ENCODE measurements at places on chromosomes 5 and 9.

- DNase-seq: no peak
Observed at GRCh38 chr5:173457482-173457881, 129.3 kb upstream of the STC2 start.

- no peak for DNase-seq
Observed at GRCh38 chr5:2914981-2915484, 163.6 kb upstream of the IRX2 start.

GRCh38 chr5:173291722-173292658 lies 36.2 kb downstream of the STC2 start:
- no peak for DNase-seq

DNA sequence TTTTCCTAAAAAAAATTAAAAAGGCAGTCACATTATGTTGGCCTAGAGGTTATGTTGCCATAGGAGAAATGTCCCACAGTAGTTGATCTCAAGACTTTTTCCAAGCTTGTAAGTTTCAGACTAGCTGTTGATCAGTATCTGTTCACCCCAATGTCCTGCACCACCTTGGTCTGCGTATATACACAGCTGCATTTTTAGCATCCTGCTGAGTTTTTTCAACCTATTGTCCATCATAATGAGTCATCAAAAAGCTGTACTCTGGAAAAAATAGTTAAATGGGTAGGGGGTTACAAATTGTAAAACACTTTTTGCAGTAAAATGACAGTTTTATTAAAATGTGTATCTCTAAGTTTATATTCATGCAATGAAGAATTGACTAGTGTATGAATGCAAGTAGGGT lies 53.2 kb upstream of the TMEM171 start:
- DNase-seq: no peak

GRCh38 chr5:151862811-151863472 lies 61.7 kb downstream of the GLRA1 start:
- DNase-seq: no peak

GRCh38 chr9:6660512-6660911 lies 15.0 kb upstream of the GLDC start:
- no peak for DNase-seq

- DNase-seq: no peak
Observed at GRCh38 chr9:94472806-94473360, 82.0 kb upstream of the PCAT7 start.

- no peak for DNase-seq
Observed at GRCh38 chr9:111198936-111199335, 131.1 kb downstream of the OR2K2 start.

- no peak for DNase-seq
Observed at GRCh38 chr9:81193362-81194339, 495.7 kb downstream of the TLE1 start.

DNA sequence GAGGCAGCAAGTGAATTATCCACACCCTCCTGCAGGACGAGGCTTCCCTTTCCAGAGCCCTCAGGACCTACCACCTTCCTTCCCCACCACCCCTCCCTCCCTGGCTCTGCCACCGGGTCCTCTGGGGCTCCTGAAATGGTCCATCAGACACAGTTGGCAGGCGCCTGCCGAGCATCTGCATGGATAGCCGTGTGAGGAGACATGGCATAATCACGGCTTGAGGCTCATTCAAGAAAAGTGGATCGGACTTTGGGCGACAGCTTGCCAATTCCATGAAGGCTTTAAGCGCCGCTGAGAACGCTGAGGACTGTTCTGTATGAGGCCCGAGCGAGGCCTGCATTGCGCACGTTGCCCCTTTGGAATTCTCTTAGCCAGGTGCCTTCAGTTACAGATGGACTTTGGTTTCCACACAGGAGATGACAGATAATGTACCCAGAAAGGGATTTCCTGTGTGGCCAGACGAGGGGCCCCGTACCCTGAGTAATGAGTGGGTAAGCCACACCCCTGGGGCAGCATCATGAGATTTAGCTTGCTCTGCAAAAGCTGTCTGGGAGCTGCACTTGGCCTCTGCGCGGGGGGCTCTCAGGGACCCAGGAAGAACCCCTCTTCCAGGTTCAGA lies 179.8 kb downstream of the OLFM1 start:
- DNase-seq: no peak

DNA sequence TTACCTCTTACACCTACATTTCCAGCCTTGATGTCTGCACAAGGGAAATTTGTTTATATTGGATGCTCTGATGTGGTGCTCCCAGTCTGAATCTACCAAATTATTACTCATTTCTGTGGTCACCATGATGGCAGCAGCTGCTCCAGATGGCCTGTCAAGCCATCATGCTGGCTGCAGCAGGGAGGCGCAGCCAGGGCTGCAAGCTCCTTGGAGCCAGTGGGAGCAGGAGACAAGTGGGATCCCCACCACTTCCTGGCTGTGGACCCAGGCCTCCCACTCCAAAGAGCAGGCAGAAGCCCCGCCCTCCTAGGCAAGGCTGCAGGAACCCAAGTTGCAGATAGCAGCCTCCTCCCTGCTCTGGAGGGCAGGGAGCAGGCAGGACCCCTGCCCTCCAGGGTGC lies 241.1 kb upstream of the ATP10B start:
- no peak for DNase-seq

- DNase-seq: no peak
Observed at GRCh38 chr5:22683050-22683449, 170.1 kb downstream of the CDH12 start.

DNA sequence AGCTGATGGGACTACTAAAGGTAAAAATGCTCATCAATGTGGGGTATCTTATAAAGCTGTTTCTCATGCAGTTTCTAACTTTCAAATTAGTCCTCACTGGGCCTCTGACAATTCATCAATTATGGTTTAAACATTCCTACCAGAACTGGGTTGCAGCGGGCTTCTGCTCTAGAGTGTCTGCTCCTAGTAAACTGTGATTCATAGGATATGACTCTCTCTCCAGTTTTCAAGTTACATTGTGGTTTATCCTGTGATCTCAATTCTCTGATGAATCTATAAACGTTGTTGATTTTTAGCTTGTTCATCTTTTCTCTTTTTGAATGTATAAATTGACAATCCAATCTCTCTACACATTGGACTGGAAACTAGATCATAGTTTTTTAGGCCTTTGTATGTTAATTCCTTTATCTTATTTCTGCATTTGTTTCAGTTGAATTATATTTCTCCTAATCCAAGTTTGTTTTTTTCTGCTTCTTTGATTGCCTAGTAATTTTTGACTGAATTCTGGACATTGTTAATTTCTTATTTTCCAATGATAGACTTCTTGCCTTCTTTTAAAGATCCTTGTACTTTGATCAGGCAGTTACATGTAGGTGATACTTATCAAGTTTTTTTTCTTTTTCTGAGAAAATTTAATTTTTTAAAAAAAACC lies 822.6 kb downstream of the TLE1 start:
- no peak for DNase-seq

DNA sequence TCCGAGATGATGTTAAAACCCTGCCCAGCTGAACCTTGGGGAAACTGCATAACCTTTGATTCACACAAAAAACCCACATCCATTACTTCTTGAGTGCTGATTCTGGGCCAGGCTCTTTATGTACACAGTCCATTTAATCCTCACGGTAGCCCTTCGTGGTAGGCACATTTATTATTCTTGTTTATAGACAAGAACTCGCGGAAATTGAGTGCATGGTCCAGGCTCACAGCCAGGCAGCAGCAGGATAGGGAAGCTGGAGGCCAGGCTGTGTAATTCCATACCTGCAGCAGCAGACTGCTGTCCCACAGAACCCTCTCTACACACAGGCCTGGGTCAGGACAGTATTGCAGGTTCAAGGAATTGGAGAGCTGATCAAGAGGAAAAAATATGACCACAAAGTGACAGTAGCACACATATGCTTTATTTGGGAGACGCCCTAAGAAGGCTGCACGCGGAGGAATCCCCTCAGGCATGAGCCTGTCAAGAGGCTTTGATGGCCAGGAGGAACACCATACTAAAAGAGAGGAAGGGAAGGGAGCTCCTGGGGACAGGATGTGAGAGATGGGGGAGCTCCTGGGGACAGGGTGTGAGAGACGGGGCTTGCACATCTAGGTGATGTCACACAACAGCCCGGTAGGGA lies 28.4 kb upstream of the FAM120A start:
- no peak for DNase-seq

DNA sequence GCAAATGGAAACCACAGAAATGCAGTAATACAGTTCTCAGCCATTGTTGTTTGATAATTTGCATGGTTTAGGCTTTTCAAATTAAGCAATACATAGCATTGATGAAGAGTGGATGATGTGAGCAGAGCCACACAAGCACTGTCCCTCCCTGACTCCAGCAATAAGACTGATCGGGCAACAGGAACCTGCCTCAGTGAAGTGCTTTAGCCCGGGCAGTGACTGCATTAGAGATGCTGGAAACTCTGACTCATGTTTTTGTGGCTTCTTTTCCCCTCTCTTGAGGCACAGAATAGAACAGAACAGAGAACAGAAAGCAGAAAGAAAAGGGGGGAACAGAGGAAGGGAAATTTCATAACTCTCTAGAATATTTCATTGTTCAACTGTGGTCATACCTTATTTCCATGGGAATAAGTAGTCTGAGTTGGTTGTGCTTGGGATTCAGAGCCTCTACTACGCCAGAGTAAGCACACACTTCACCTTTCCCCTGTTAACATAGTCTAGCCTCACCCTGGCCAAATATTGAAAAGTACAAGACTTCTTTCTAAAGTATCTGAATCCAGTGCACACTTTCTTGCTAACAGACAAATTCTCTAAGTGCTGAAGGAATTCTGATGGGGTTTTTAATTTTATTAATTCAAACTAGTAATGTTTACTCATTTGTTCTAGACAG lies 164.8 kb upstream of the VCAN start:
- DNase-seq: no peak

DNA sequence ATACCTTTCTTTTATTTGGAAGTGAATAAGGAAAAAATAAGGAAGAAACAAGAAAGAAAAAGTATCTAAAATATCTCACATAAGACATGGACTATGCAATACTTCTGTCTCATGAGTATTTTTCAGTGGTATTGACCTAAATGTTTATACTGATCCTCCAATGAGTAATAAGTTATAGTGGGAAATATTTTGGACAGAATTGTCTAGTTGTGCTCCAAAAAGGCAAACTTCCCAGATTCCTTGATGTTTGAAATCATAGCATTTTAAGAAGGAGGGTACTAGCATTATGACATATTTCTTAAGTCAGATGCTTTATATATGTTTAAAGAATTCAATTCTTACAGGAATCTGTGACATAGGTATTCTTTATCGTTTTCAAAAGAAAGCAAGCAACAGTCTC lies 34.5 kb upstream of the BASP1 start:
- no peak for DNase-seq

GRCh38 chr5:126707080-126707479 lies 69.9 kb upstream of the LMNB1 start:
- DNase-seq: no peak

GRCh38 chr9:71910650-71911060 lies 338 bp downstream of the ABHD17B start:
- DNase-seq: no peak

- no peak for DNase-seq
Observed at GRCh38 chr5:82388181-82388580, 110.0 kb upstream of the RPS23 start.

DNA sequence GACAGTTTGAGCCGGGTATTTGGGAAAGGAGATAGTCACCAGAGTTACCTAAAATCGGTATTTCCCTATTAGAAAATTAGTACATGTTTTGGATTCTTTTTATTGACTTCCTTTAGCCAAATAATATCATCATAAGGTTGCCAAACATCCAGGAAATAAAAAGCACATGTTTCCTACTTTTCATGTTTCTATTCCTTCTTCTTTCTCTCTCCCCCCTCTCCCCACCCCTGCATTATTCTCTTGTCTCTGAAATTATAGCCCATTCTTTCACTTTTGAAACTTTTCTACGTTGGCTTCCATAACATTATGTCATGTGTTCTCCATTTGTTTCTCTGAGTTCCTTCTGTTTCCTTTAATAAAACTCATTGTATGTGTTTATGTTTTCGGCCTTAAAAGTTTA lies 161.9 kb downstream of the ALDH1A1 start:
- no peak for DNase-seq

DNA sequence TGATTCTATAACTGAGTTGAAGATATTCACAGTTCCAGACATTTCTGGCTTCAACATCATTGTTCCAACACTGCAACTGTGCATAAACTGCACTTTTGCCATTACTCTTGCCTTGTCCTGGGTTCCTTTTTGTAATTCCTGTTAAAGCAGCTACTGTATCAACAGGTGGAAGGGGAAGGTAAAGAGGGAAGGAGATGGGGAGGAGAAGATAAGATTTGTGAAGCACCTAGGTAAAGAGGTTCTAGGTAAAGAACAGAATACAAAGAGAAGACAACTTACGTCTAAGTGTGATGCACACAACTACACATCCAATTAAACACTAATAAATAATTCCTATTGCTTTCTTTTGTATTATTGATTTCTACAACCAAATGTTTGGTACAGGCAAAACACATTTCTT lies 36.2 kb downstream of the LEAP2 start:
- DNase-seq: no peak

- DNase-seq: no peak
Observed at GRCh38 chr5:56908942-56909293, 478 bp upstream of the SETD9 start.

DNA sequence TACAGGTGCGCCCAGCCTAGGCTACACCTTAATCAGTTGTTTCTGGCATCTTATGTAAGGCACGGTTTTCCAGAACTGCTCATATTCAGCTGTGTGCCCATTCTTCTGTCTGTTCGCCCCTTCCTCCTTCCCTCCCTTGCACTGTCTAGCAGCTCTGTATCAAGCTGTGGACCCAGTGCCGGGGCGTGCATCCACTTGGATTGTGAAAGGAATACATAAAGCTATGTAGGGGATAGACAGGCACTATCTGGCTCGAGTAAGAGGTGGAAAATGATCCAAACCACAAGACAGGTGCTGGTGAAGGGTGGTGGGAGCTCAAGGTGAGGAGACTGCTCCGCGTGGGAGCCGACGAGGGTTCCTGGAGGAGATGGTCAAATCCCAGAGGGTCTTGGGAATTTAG lies 2.0 kb downstream of the GLIPR2 start:
- DNase-seq: no peak

DNA sequence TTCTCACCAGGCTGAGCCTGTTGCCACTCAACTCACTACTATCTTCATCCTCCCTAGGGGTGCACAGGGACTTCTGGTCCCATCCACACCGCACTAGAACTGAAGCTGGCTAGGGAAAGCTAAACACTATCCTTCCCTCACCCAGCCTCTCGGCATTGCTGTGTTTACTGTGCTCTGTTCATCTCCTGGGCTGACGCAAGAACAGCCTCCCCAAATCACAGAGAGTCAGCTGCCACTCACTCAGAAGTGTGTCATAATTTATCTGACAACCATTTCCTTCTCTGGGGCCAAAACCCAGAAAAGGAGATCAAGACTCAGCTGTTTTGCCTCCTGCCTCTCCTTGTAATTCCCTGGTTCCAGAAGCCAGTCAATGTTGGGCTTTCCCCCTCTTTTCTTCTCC lies 92.8 kb downstream of the ARHGEF28 start:
- DNase-seq: no peak

DNA sequence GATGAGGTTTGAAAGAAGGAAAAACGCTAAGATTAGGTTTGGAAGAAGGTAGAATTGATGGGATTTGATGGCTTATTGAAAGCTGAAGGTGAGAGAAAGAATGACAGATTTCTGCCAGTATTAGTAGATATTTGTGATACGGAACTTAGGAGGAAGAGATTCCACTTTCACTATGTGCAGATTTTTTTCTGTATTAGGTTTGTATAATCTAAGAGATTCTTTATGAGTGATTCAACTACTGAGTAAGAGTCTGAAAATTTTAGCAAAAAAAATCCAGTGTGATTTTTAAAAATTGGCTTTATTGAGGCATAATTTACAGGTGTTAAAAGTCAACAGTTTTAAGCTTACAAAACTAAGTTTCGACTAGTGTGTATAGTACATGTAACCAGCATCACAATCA lies 54.1 kb downstream of the AP3S1 start:
- DNase-seq: no peak

Data from anterior cingulate cortex (tissue), 58 donors.